ENCODE measurements at places on chromosomes 6 and 20.

- DNase-seq, result no peak
Observed at GRCh38 chr6:111750753-111751673, 122.2 kb downstream of the FYN start.

- no peak for DNase-seq
Observed at GRCh38 chr6:22146931-22147701, 149.7 kb downstream of the PRL start.

GRCh38 chr6:170489836-170490235 is 63.3 kb downstream of the PSMB1 start:
- no peak for DNase-seq

- no peak for DNase-seq
Observed at GRCh38 chr6:140817176-140817575, 1315.5 kb upstream of the GJE1 start.

- no peak for DNase-seq
Observed at GRCh38 chr6:5674721-5675120, 332.0 kb downstream of the NRN1 start.

DNA sequence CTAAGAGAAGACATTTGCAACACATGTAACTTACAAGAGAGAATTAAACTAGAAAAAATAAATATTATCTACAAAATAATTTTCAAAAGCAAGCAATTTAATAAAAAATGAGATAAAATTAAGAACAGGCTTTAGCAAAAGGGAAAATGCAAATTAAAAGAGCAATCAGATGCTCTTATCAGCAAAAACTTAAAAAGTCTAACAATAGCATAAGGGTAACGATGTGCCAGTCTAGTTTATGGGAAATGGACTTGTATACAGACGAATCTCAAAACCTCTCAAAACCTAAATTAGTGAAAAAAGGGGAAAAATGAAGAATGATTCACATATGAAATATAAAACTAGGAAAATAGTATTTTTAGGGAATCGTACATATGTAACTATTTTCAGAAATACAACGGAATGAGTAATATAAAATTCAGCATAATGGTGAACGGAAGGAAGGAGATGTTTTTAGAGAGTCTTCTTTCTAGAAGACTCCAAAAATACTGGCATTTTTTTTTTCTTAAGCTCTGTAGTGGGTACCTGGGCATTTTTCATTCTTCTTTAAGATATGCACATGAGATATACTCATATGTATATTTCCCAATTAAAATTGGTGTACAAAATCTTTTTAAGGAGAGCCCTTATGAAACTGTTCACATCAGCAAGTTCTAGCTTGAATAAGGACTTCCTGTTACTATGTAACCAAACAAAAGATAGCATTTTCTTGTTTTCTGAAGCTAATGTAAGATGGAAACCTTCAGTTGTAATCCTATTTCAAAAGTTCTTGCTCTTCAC is 927 bp upstream of the MANEA start:
- DNase-seq, result peak; percentile 56

DNA sequence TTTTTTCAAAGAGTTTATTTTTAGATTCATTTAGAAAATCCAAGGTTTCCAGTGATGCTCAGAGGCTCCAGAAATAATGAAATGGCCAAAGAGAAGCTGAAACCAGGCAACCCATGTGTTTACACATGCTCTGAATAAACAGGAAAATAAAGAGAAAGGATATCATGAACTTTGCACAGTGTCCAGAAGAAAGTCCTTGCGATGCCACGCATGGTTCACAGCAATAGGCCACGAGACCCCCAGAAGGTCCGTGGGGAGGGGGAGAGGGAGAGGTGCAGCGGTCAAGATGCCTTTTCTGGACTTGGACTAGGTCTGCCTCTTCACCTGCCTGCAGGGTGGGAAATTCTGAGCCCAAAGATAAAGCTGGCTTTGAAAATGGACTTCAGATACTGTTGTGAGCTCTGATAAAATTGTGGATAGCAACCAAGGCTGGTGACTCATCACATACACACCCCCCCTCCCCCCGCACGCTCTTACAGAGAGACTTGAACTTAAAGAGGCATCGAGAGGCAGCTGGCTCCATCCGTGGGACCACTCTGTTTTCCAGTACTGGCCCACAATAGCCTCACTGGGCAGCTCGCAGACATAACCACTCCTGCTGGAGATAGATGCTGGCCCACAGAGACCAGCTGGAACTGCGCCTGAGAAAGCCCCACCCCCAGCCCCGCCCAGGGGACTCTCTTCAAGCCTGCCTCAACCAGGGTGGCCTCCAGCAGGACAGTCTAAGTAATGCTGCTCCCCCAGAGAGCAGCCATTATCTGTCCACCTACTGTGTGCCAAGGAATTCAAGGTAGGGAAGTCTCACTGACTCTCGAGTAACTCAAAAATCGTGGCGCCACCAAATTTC is 21.2 kb upstream of the NFATC2 start:
- DNase-seq, result peak; percentile 84

- DNase-seq, result no peak
Observed at GRCh38 chr20:2108987-2109386, 7.4 kb downstream of the STK35 start.

DNA sequence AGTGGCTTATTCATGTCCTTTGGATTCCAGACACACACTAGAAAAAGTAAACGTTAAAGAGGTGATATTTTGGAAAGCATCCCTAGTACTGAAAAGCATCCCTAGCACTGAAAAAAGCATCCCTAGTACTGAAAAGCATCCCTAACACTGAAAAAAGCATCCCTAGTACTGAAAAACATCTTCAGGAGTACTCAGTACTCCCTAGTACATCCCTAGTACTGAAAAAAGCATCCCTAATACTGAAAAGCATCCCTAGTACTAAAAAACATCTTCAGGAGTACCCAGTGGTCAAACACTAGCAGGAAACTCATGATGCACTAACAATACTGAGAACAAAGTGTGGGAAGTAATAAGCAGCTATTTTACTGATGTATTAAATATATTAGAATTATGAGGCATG is 45.6 kb upstream of the SAMHD1 start:
- DNase-seq, result no peak

GRCh38 chr6:25889877-25890853 is 16.1 kb upstream of the SLC17A3 start:
- peak; percentile 53 for DNase-seq

GRCh38 chr6:159761129-159761872 is 544 bp upstream of the ACAT2 start:
- no peak for DNase-seq

DNA sequence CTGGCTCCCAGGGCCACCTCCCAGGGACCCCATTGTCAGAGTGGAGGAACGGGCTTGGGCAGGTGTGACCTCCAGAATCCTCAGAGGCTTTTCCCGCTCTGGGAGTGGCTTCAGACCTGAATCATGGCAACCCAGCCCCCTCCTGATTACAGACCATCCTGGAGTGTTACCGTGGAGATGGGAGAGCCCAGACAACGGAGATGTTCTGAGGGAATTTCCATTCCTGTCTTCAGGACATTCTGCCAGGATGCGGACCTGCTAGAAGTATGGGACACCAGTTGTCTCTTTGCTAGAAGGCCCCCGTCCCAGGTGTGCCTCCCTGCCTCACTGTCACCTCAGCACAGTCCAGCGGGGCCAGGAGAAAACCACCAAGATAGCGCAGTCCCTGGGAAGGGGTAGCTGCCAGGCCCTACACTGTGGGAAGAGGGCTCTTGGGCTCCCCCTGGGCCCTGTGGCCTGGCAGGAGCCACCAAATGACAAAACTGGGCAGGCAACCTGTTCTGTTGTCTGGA is 109.9 kb downstream of the PSMB1 start:
- no peak for DNase-seq

DNA sequence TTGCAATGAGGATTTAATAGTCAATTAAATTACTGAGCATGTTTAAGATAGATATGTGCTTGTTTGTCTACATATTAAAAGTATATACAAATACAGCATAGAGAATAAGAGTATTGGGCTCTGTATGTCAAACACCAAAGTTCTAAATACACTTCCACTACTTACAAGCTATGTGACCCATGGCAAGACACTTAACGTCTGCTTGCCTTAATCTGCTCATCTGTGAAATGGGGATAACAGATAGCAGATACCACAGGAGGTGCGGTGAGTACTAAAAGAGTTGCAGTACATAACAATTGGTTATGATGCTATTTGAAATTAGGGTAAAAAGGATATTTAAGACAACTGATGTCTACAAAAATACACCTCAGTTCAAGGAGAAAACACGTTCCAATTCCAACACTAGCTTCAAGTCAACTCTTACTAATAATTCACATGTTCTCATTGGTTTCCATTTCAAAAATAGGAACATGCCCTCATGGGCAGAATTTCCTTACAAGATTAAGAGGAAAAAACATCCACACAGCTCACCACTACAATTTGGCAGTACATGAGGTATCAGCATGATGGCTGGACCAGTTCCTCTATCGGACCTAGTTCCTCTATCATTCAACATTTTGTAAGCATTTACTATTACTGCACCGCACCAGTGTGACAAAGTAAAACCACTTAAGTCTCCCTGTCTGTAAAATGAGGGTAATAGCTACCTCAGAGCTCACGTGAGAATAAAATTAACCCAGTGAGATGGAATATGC is 101.1 kb downstream of the SMLR1 start:
- DNase-seq, result no peak

- DNase-seq, result no peak
Observed at GRCh38 chr6:125054331-125054730, 92.1 kb downstream of the RNF217 start.

DNA sequence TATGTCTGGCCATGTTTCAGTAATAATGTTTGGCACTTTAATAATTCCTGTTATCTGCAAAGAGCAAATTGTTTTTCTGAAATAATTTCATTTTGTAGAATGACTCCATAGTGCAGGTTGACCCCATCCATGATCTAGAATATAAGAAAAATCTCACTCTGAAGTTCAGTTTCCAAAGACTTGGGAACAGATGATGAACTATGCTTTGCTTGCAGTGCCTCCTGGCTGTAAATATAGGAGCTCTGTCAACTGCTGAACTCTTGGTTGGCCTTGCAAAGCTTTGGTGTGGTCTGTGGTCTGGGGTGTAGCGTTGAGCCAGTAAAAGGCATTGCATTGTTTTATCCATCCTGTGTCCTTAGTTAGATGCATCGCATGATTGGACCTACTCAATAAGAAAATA is 104.0 kb downstream of the PLCB4 start:
- peak; percentile 23 for DNase-seq

DNA sequence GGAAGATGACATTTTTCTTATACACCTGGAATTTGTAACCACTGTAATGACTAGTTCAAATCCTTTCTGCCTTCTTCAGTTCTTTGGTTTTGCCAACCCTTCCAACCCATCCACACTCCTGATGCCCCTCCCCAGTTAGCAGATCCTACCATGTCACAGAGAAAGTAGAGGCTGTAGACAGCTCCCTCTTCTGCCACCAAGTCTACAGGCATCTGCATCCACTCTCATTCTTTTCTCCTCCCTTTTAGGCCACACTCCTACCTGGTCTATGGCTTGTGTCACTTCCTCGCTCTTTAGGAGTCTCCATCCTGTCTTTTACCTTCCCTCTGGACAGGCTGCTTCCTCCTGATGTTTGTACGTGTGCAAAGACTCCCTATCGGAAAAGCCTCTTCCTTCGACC is 13.5 kb upstream of the STK38 start:
- no peak for DNase-seq

DNA sequence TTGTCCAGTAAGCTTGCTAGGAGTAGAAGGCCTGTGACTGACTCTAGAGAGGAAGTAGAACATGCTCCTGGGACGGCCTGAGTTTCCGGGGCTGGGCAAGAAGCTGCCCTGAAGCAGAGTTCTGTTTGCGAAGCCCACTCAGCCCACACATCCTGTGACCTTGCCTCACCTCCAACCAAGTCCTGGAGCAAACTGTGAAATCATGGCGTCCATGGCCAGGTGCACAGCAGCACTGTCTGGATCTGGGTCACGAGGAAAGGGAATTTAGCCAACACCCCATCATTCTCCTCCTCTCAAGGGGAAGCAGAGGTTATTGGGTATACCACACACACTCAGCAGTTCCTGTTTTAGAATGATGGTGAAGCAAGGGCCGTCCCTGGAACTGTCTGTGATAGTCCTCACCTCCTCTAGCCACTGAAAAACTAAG is 87.5 kb downstream of the CRYBG1 start:
- DNase-seq, result peak; percentile 16

GRCh38 chr20:56511926-56512325 is 12.6 kb upstream of the FAM209A start:
- DNase-seq, result no peak
